NCI-H2029 (cell line): ENCODE measurements at places on chromosomes 7 and 10.

GRCh38 chr10:131269776-131270460 lies 41.6 kb downstream of the TCERG1L start:
- DNase-seq, result no peak

DNA sequence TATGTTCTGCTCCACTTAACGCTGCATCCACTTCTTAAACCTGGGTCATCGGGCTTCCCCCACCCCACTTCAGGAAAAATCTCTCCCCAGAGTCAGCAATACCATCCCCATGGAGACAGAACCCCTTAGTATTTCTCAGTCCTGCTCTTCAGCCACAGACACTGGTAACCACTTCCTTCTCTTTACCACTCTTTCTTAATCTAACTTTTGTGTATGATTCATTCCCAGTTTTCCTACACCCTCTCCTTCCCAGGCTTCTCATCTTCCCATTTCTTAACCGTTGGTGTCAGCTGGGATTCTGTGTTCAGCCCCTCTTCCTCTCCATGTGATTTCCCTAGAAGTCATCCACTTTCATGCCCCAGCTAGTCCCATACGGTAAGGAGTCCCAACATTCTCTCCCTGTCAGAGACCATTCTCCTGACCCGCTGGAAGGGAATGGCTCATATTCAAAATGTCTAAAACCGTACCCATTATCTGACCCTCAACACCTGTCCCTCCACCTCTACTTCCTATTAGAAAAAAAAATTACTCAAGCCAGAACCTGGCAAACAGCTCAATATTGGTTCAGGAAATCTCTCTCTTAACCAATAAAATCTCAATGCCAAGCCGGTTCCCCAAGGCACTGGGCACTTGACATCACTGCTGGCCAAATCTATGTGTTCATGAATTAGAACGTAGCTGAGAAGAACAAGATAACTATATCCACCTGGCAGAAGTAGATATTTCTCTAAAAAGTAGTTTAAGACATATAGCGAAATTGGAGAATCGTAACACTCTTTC lies 89.4 kb downstream of the DGKI start:
- no peak for DNase-seq

DNA sequence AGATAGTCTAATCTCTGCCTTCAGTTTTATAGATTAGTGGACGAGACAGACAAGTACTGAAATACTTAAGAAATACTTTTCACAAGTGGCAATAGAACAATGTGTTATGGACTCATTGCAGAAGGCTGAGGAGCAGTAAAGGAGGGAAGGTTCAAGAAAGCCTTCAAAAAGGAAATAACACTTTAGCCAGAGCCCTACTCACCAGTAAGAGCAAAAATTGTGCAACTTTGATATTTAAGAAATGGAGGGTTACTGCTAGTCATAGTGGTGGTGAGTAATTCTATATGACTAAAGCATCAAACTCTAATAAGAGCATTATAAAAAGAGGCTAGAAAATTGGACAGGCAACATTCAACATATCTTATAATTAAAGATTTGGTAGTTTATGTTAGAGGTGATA lies 28.8 kb downstream of the PTPN12 start:
- DNase-seq, result no peak

DNA sequence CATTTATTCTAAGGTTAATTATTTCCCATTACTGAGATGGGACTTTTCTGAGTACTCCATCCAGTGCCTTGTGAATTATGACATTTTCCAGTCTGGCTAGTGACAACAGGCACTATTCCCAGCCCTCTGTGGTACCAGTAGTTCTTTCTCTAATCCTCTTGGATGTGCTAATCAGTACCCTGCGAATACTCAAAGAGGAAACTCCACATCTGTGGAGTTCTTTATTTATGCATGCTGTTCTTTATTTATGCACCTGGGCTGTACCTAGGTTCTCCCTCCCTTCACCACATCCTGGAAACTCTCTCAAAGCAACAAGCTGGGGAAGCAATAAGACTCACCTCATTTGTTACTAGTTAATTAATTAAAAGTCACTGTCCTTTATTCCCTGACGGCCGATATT lies 83.5 kb downstream of the TSPAN12 start:
- DNase-seq, result no peak

DNA sequence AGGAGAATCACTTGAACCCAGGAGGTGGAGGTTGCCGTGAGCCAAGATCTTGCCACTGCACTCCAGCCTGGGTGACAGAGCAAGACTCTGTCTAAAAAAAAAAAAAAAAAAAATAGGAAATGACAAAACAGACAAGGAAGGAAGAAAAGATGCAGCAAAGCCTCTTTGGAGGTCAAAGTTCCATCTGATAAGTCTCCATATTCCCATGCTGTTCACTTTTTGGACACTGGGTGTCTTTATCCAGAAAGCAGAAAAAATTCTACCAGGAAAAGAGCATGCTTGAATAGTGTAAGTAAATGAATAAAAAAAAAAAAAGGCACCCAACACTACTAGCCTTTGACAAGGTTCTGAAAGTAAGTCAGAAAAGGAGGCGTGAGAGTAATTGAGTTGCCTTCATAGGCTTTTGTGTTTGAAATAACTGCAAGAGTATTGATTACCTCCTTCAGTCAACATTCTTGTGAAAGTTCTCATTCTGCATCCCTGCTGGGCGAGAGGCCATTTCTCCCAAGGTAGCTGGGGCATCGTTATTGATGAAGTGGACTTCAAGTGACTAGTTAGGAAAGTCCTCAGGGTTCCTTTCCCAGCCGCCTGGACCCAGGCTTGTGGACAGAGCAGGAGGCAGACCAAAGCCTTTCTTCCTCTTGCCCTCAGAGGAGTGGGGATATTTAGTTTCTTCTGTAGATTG lies 133.3 kb upstream of the KIF5B start:
- DNase-seq, result no peak

- no peak for DNase-seq
Measured at GRCh38 chr7:219581-220150, 27.3 kb downstream of the FAM20C start.

- DNase-seq, result no peak
Measured at GRCh38 chr10:74076961-74077360, 73.7 kb downstream of the AP3M1 start.

DNA sequence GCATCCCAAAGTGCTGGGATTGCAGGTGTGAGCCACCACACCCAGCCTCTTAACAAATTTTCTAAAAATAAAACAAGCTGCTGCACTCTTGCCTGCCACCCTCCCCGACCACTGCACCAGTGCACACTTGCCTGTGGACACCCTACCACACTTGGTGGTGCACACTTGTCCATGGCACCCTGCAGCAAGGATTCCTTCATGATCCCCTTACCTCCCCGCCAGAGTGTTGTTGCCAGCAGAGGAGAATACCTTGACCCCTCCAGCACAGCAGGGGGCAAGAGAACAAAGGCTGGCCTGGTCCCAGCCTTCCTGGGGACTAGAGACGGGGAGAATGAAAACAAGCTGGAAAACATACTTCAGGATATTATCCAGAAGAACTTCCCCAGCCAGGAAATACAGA lies 65.9 kb upstream of the KCND2 start:
- no peak for DNase-seq

DNA sequence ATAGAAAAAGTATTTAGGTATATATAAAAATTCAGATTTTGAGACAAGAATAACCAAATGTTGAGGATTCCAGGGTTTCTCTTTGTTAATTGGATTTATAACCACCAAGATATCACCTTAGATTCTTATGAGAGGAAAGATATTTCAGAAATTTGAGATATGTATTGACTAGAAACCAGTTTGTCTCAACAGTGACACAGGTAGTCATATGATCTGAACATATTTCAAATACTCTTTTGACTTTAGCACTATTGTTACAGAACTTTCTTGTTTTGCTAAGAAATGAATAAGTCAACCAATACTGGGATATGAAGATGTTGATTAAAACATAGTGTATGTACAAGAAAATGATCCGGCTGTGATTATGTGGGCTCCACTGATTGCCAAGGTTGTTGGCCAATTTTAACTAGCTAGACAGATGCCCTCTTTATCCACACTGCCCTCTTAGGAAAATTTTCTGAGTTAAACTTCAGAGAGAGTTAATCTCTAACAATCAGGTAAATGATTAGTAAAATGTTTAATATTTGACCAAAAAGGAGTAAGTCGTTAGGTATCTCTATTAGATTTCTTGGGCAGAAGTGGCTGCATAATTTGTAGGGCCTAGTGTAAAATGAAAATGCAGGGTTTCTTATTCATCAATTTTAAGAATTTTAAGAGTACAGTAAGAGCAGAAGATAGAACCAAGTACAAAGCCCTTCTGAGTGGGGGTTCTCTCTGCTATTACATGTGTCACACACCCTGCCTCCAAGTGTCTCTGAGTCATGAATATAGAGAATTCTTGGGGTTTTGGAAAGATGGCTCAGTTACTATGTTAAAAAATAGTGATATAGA lies 376.0 kb downstream of the TFEC start:
- DNase-seq, result no peak

GRCh38 chr7:139022286-139022685 lies 13.6 kb downstream of the ZC3HAV1L start:
- no peak for DNase-seq

DNA sequence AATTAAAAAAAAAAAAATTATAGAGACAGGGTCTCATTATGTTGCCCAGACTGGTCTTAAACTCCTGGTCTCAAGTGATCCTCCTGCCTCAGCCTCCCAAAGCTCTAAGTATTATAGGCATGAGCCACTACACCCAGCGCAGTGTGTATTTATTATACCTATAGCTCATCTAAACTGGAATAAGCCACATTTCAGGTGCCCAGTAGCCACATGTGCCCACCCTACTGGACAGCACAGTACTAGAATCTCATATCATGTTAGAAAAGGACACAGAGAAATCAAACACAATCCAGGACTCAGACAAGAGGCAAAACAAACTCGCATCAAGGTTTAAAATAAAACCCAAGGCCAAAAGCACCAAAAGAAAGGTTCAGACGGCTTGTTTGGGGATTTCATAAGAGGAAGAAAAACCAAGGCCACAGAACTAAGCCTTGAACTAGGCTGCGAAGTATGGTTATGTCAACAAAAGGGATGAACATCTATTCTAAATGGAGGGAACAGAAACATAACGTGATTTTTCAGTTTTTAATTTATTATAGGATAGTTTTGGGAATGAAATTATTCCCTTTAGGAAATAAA lies 32.3 kb downstream of the SLC16A9 start:
- DNase-seq, result no peak

DNA sequence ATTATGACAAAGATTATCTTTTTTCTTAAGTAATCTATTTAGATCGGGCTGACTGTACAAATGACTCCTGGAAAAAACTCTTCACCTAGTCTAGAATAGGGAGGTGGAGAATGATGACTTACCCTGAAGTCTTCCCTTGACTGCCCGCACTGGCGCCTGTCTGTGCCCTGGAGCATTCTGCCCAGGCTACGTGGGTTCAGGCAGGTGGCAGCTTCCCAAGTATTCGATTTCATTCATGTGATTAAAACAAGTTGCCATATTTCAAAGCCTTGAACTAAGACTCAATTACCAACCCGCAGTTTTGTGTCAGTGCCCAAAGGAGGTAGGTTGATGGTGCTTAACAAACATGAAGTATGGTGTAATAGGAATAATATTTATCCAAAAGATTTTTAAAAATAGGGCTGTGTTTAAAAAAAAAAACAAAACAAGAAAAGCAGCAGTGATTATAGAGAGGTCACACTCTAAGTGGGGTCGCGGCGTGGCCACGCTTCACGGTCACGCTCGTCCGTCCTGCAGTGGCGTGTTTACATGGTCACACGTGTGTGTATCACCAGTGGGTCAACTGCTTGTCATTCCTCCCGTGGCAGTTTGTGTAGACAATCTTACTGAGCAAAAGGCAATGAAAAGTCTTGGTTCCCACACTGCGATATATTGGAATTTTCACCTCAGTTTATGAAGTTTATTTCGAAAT lies 10.8 kb downstream of the INSIG1 start:
- no peak for DNase-seq

DNA sequence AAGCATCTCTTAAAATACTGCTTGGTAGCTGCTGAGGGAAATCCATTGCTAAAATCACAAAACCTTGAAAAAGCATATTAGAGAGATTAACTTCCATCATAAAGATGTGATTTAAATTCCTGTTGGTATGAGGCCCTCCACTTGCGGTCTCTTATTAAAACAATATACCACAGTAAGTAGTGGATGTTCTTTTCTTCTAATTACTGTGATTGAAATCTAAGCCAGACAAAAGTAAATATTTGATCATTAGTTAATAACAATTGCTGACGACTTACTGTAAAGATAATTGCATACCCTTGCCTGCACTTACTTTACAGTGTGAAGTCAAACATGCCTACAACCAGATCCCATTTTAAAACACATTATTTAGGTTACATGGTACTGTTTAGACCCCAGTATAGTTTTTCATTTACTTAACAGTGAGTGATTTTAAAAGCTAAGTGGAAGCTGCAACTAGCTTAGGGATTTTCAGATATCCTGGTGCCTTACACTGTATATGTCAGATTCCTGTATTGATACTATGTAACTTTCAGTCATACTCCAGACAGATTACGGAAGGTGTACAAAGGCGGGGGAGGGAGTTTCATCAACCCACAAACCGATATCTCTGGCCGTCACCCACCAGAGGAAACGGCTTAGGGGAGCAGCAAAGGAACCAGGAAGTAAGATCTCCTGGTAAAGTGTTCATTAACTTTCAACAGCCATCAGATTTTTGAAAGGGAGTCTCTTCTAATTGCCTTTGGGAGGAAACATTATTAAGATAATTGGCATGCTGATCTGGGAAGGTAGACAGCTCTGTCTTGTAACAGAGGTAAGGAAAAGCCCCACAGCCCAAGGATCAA lies 986 bp downstream of the NRP1 start:
- DNase-seq, result no peak

DNA sequence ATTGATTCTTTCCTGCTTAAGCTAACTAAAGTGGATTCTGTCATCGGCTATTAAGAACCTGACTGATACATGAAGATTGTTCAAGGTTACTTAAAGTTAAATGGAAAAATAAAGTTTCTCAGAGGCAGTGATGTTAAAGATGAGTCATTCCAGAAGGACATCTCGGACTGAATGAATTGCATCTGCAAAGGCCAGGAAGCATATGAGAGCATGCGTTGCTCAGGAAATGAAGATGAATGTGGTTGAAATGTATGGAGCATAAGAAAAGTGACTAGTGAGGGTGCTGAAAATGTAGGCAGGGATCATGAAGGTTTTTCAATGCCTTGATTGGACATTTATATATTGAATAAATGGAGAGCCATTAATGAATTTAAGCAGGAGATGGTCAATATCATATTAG lies 133.9 kb upstream of the GHITM start:
- DNase-seq, result no peak
